Endothelial cell (in vitro differentiated cells): ENCODE measurements at places on chromosomes 2 and 18.

DNA sequence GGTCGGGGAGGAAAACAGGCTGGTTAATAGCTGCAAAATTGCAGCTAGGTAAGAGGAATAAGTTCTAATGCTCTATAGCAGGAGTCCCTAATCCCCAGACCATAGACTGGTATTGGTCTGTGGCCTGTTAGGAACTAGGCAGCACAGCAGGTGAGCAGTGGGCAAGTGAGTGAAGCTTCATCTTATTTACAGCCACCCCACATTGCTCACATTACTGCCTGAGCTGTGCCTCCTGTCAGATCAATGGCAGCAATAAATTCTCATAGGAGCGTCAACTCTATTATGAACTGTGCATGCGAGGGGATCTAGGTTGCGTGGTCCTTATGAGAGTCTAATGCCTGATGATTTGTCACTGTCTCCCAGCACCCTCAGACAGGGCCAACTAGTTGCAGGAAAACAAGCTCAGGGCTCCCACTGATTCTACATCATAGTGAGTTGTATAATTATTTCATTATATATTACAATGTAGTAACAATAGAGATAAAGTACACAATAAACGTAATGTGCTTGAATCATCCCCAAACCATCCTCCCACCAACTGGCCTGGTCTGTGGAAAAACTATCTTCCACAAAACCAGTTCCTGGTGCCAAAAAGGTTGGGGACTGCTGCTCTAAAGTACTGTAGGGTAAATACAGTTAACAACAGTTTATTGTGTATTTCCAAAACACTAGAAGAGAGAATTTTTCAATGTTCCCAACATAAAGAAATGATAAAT is 91.7 kb upstream of the TFCP2L1 start:
- DNase-seq: no peak

GRCh38 chr18:28961669-28962228 is 784.8 kb upstream of the CDH2 start:
- DNase-seq: peak; percentile 47

DNA sequence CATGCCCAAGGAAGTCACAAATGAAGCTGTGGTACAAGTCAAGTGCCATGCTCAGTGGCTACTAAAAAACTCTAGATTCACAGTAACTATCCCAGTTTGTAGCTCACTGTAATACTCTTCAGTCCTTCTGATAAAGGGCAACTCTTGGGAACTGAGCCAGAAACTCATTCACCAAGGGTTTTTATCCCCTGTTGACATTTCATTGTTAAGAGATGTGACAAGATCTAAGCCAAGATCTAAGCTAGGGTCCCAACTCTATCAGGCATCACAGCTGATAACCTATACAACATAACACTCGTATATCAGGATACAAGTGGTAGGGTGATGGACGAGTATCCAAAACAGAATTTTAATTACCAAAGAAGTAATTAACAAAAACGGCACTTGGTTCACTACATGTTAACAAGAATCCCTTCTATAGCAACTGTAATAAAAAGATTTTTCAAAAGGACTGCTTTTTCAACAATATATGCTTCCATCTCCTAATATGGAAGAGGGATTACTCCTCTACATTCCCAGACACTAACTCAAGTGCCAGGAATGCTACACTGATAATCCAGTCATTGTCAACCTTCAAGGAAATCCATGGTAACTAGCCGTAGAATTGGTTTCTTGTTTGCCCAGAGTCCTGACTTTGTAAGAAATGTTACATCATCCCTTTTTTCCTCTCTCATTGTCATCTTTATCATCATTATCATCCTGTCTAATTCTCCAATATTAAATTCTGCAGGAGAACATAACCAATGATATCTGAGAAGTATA is 111.7 kb downstream of the CDH2 start:
- DNase-seq: no peak

- no peak for DNase-seq
Measured at GRCh38 chr2:241706537-241706936, 4.7 kb downstream of the ING5 start.

- no peak for DNase-seq
Measured at GRCh38 chr2:77999376-77999775, 477.2 kb upstream of the LRRTM4 start.

- no peak for DNase-seq
Measured at GRCh38 chr2:223762853-223763252, 74.5 kb downstream of the AP1S3 start.

DNA sequence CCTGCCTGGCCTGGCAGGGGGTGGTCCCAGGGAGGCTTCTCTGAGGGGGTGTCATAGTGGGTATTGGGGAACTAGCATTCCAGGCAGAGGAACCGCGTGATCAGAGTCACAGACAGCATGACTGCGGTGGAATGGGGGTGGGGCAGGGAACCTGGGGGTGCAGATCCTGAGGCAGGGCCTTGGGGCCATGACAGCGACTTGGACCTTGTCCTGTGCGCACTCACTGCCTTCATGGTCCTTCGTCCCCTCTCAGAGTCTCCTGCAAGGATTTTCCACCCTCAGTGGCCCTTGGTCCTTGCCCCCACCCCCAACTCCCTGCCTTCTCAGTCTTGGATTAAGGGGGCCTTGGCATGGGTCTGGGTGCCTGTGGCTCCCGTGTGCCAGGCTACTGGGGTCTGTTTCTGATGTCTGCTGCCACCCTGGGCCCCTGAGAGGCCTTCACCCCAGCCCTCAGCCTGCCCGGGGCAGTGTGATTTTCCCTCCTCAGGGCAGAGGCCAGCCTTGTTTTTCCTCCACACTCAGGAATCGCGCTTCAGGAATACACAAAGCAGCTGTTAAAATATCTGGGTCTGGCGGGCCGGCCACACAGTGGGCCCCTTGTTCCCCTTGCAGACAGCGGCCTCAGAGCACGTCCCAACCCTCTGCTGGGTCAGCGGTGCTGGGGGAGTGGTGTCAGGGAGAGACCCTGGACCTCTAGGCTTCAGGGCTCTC is 51.6 kb downstream of the GLI2 start:
- no peak for DNase-seq

- DNase-seq: no peak
Measured at GRCh38 chr2:66515743-66516142, 80.8 kb downstream of the MEIS1 start.

GRCh38 chr2:195533771-195534642 is 123.0 kb upstream of the SLC39A10 start:
- no peak for DNase-seq

GRCh38 chr2:188986839-188987238 is 12.7 kb downstream of the COL3A1 start:
- DNase-seq: no peak

GRCh38 chr2:202172439-202173211 is 65.8 kb downstream of the SUMO1 start:
- DNase-seq: no peak

DNA sequence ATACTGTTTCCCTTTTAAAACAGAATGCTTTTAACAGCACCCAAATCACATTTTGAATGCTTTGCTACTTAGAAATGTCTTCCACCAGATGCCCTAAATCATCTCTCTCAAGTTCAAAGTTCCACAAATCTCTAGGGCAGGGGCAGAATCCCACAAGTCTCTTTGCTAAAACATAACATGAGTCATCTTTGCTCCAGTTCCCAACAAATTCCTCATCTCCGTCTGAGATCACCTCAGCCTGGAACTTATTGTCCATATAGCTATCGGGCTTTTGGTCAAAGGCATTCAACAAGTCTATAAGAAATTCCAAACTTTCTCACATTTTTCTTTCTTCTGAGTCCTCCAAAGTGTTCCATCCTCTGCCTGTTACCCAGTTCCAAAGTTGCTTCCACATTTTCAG is 1374.5 kb upstream of the NXPH2 start:
- no peak for DNase-seq

DNA sequence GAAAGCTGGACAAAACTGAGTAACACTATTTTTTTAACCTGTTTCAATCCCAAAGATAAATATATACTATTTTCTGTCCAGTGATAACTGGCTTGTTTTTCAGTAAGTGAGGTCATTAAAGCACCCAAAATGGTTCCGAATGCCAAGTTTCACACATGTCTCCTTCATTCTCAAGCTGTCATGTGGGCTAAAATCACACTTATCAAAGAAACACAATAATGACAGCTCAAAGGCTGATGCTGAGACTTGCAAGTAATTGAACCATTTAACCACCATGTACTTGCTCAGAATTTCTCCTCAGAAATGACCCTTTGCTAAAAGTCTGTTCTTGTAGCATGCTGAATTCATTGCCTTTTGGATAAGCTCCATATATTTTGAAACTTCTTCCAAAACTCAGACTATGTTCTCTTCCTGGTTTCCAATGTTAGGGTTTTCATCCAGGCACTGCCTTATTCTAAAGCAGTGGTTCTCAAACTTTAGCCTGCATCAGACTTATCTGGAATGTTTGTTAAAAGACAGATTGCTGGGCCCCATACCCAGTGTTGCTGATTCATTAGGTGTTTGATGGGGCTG is 149.8 kb downstream of the VWC2L start:
- no peak for DNase-seq

- no peak for DNase-seq
Measured at GRCh38 chr2:72837171-72837570, 11.3 kb upstream of the EXOC6B start.

DNA sequence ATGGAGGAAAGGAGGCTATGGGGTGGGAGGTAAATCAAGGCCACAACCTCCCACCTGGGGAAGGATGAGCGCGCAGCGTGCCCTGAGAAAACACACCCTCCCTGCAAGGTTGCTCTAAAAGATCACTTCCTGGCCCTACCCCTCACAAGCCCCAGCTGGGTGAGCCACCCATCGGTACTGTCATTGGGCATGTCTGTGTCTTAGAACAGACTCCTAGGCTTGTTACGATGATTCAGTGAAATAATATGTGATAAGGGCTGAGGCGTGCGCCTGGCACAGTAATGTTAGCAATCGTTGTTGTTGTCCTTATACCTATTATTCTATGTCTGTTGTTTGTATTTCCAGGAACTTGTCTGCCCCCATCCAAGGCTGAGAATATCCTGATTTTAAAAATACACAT is 175.1 kb downstream of the ZFP36L2 start:
- DNase-seq: no peak

DNA sequence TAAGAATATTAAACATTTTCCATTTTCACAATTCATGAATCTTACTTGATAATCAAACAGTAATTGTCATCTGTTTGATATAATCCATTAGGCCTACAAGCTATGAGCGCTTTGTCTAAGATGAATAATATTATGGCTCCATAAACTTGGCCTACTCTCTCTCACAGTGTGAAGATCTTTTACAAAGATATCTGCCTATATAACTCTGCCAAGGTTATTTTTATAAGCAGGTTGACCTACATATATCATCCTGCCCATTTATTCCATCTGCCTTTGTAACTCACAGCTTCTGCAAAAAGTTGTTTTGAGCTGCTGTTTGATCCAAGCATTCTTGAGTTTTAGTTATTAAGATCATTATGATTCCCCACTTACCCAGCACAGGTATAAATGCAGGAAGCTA is 158.3 kb downstream of the PDE11A start:
- DNase-seq: no peak

GRCh38 chr2:50512397-50512796 is 519.5 kb downstream of the NRXN1 start:
- DNase-seq: no peak

GRCh38 chr2:5975401-5975800 is 283.2 kb downstream of the SOX11 start:
- no peak for DNase-seq

DNA sequence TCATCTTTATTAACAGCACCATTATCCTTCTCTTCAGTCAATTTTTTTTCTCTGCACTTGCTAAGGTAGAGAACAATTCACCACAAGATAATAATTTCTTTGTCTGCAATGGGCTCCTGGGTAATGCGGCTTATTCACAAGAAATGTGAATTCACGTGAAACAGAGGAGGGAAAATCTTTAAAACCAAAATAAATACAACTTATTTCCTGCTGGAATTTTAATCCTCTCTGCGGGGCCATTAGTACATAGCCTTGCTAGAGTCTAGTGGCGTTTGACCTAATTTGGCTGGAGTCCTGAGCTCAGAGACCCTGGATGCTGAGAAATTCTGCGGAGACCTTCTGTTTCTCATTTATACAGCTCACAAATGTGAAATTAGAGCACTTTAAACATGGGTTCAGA is 319.3 kb upstream of the MMADHC start:
- DNase-seq: no peak

DNA sequence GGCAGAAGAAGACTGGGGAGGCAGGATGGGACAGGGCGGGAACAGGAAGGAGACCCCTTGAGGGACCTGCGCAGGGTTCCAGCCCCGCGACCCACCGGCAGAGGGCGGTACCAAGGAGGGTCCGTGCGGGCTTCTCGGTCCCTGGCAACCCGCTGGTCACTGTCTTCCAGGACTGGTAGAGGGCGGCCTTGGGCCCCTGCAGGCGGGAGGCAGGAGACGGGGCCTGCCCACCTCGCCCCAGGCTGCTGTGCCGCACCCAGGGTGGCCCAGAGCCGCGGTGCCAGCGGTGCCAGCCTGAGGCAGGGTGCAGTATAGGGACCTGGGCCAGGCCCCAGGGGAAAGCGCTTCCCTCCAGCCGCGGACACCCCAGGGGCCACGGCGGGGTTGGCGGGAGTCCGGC is 34.5 kb downstream of the NEURL3 start:
- DNase-seq: peak; percentile 72

DNA sequence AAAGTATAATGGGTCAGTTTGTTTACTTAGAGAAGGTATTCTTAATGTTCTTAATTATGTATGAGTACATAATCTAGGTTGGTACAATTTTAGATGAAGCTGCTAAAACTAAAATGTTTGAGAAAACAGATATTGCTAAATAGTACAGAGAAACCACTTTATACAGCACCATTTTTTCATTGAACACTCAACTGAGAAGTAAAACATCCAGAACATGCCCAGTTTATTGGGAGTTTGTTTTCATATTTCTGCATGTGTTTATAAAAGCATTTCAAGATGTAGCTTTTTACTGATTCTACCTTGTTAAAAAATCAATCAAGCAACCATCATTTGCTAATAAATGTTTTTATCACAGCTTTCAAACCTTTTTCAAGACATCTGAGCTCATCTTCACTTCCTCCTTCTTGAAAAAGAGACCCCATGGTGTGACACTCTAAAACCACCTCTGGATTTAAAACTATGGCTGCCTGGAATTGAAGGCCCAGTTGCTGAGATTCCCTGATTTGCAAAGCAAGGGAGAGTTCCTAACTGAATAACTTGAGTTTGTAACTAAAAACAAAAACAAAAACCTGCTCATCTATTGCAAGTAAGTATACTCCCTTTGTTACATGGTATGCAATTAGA is 585.9 kb downstream of the ZEB2 start:
- no peak for DNase-seq

GRCh38 chr2:21033237-21034155 is 10.4 kb downstream of the APOB start:
- no peak for DNase-seq

DNA sequence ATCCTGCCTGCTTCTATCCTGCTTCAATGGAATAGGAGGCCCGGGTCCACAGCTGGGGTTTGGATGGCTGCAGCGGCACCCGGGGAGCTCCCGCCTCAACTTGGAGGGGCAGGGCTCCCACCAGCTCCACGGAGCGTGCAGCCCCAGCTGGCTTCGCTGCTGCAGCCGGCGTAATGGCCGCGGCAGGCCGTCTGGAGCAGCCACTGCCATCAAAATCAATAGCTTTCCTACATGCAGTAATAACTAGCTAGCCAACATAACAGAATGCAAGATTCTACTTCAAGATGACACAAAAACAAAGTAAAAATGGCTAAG is 154.2 kb upstream of the RMP24 start:
- DNase-seq: no peak
